ENCODE measurements at places on chromosomes 7 and 10. TPM values are rescaled to one million over a fixed set of nuclear protein-coding genes. Genes with fewer than 3 reads are reported as not detected.

The TAS2R41 gene
- total RNA-seq, result not detected

The PON2 gene
- 110 TPM for total RNA-seq

The AGAP9 gene
- 8.6 TPM for total RNA-seq

The NRCAM gene
- total RNA-seq, result 1.6 TPM

DNA sequence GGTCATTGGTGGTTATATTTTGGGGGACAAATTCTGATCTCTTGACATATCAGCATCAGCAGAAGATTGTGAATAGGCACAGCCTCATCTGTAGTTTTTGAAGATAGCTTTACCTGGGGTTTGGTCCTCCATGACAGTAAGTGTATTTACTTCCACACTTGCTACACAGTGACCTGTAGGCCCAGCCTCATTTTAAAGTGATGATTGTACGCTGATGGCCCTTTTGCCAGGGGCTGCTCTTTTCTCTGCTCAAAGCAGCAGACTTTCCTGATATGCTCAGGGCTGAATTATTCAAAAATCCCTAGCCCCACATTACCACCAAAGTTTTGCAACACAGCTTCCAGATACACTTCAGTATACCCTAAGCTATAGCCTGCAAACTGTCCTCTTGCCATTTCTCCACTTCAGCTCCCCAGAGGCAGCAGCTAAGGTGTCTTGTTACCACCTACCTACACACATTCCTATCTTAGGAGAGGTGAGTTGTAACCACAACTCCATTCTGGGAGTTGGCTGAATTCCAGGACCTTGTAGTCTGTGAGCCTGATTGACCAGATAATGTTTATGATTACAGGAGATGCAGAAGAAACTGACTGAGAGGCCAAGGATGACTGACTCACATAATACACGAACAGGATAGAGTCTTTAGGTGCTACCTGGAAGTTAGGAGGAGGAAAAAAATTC is 6.0 kb downstream of the ASB4 start:
- no peak for ATAC-seq

DNA sequence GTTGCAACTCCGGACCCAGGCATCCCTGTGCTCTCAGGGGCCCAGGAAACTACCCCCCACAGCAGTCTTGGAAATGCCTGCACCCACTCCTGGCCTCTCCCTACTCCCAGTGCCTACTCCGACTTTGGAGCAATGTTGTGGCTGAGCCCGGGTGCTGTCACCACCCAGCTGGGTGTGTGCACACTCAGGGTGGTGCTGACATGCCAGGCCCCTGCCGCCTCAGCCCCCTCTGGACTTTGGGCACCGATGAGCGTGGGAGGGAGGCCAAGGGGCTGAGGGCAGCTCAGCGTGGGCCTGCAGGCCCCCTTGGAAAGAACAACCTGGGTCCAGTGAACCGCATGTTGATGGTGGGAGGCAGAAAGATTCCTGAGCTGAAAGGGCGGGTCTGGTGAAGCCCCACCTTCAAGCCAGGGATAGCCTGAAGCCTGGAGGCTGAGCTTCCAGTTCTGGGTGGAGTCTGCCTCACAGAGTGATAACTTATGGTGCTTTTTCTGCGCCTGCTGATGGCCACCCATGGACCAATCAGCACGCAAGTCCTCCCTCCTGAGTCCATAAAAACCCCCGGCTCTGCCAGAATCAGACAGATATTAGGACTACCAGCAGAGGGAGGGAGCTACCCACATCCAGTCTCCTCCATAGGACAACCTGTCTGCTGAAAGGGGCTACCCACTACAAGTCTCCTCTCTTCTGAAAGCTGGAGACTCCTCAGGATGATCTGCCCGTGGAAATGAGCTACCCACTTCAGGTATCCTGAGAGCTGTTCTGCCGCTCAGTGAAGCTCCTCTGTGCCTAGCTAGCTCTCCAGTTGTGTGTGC is 380.4 kb upstream of the SORCS1 start:
- no peak for ATAC-seq

DNA sequence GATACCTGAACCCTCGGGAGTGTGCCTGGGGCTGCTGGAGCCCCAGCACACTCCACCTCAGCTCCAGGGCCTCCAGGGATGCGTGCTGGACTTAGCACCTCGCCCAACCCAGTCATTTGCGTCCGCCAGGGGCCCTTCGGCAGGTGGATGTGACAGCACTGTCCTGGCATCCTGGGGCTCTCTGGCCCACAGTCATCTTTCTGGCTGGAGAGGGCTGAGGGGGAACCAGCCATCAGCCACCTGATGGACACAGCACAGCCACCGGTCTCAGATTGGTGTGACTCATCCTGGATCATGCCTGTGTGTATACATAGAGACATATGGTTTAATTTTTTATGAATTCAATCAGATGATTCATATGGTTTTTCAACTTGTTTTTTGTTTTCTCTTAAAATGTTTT is 11.1 kb downstream of the ZNF775 start:
- no peak for ATAC-seq

DNA sequence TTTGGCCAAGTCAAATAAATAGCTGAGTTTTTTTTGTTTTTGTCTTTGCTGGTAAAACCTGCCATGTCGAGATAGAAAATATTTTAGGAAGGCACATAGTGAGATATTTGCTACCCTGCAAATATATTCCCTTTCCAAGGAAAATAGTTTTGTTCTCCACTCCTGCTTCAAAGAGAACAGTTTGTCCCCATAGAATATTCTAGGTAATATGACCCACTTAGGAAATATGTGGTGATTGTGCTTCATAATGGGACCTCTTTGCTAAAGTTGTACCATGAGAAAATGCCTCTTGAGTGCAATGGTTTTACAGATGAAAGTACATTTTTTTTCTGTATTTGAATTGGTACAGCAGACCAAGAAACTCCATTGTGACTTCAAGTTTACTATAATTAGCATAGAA is 41.6 kb downstream of the SMNDC1 start:
- peak; percentile 76 for ATAC-seq

DNA sequence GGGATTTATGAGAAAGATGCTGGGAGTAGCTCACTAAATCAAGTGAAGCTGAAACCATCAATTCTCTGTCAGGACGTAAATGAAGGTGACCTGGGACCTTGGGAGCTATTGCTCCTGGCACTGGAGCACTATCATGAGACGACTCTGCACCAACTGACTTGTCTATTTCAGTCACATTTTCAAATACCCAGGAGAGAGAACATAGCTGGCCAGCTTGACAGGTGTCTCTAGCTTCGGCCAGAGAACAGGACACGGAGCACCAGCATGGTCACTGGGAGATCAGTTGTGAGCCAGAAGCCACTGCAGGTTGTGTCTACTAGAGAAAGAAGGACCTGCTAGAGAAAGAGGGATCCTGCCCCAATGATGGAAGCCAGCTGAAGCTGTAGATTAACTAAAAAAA is 17.4 kb upstream of the ATOH7 start:
- ATAC-seq, result no peak

GRCh38 chr10:27369880-27370279 is 129.3 kb upstream of the ACBD5 start:
- no peak for ATAC-seq

GRCh38 chr10:67926951-67927350 is 42.5 kb downstream of the SIRT1 start:
- no peak for ATAC-seq

GRCh38 chr10:75351637-75352036 is 49.9 kb downstream of the ZNF503 start:
- no peak for ATAC-seq

GRCh38 chr7:36391436-36392198 is 2.0 kb downstream of the ANLN start:
- no peak for ATAC-seq
